Hepatic stellate cell (primary cell): ENCODE measurements at places on chromosomes 16 and 17.

GRCh38 chr17:65483438-65483837, 78.0 kb downstream of the AXIN2 start:
- no peak for DNase-seq

- DNase-seq = peak; percentile 11
Measured at GRCh38 chr16:3401719-3402397, 843 bp downstream of the ZNF174 start.

- no peak for DNase-seq
Measured at GRCh38 chr17:39028690-39029089, 61.5 kb upstream of the FBXO47 start.

DNA sequence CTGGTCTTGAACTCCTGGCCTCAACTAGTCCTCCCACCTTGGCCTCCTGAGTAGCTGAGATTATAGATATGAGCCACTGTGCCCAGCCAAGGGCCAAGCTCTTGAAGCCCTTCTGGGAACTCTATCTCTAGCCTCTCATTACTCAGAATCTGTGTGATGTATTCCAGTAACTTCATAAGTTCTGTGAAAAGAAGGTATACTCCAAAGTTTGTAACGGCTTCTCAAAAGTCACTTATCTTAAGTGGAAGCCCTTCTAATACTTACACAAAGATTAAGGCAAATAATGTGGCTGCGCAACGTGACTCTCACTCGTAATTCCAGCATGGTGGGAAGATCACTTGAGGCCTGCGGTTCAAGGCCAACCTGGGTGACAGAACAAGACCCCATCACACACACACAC, 19.1 kb upstream of the ATP6V0C start:
- no peak for DNase-seq

- no peak for DNase-seq
Measured at GRCh38 chr17:21231533-21231932, 17.6 kb upstream of the TMEM11 start.

- no peak for DNase-seq
Measured at GRCh38 chr16:27852681-27853080, 210.8 kb downstream of the GSG1L start.

GRCh38 chr17:76753061-76753961, 15.4 kb downstream of the MFSD11 start:
- DNase-seq = no peak

- DNase-seq = no peak
Measured at GRCh38 chr17:39835038-39835786, 28.9 kb downstream of the IKZF3 start.

DNA sequence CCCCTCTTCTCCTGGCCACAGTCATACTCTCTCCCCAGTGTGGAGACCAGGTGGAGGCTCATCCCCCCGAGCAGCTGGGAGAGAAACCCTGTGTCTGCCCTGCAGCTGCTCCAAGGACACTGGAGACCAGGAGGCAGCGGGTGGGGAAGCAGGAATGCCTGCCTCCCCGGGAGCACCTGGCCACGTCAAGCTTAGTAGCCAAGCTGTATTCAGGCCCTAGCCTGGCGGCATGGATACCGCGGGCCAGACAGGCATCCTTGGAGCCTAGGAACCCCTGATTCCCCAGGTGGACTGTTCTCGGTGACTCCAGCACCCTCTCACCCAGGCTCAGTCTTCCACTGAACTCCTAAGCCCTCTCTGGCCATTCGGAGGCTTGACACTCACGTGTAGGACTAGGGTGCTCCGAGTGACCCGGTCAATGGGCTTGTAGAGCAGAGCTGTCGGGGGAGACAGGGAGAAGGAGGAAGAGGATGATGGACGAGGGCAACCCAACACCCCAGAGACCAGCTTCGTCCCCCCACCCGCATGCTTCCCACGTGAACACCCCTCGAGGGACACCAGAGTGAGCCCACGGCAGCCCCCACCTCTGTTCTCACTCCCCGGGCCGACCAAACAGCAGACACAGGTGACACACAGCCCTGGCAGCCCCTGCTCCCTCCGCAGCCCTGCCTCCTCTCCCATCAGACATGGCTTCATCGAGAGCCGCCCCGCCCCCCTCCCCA, 76.5 kb downstream of the TIMM22 start:
- no peak for DNase-seq

DNA sequence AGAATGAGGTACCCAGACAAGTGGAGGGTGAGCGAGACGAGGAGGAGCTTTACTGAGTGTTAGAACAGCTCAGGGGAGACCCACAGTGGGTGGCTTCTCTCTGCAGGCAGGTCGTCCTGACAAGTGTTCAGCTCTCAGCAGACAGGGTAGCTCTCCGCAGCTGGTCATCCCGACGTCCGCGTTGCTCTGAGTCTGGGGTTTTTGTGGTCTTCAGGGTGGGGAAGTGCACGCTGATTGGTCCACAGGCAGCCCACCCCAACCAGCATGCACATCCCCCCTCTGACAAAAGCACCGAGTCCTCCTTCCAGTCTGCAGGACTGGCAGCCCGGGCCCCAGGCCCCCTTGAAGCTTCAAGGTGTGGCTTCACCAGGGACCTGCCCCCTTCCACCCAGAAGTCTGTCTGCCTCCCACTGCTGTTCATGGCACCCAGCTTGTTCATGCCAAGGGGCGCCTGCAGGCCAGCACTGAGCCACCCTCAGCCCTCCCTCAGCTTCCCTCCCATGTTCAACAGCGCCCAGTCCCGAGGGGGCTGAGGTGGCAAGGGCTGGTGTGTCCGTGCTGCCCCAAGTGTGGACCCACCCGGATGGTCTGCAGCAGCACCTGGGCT, 19.9 kb upstream of the WDR45B start:
- DNase-seq = no peak

DNA sequence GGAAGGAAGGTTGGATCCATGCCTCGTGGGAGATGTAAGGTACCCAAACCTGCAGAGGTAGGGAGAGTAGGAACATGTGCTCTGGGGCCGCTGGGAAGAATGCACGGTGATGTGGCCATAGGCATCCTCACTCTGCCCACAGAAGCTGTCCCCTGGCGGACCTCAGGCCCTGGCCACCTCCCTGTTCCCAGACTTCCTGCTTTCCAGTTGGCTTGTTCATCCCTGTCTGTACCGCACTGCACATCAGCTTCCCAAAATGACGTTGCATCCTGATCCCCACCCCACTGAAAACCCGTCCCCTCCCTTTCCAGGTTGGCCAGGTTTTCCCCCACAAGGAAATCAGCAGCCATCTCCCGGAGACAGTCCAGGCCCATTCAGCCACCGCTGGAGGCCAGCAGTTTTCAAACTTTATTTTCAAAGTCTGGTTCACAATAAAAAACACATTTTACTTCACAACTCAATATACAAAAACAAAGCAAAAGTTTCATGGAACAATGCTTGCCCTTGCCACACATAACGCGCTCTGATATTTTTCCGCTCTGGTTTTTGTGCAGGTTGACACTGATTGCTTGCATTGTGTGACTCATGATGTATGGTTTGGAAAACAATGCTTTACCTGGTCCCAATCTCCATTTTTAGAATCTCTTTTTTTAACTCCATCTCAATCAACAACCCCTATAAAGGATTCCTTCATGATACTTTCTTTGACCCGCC, 143.0 kb downstream of the GAS7 start:
- DNase-seq = no peak

- no peak for DNase-seq
Measured at GRCh38 chr16:29107299-29107698, 122.4 kb downstream of the LAT start.

- no peak for DNase-seq
Measured at GRCh38 chr17:19574956-19575355, 41.3 kb downstream of the SLC47A1 start.

GRCh38 chr16:57837305-57838125, 35.2 kb upstream of the KIFC3 start:
- DNase-seq = no peak

DNA sequence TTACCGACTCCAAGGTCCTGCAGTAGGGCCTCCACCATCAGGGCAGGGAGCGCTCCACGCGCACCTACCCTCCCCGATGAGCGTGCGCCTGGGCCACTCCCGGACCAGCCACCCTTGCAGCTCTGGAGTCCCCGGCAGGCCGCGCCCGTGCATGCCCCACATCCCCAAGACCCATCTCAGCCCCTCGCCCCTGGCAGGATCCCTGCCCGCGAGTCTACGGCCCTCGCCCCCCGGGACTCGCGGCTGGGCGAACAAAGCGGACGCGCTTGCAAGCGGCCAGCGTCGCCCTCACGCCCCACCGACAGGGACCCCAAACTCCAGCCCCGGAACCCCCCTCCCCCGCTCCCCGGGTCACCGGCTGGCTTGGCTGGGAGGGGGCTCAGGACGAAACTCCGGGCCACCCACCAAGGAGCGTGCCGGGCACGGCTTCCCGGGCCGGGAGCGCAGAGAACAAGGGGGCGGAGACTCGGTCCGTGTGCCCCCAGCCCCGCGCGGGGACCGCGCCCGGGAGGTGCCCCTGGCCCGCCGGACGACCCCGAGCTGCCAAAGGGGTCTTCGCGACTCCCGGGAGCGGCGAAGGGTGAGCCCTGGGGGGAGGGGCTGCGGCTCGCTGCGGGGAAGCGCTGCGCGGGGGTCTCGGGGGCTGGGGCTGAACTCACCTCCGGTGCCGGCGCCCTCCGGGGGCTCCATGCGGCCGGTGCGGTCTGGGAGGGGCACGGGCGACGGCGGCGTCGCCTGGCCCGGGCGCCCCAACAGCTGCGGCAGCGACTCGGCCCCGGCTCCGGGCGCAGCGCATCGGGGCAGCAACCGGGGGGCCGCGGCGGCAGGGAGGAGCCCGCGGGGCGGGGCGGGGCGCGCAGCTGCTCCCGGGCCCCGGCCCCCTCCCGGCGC, at the start of gene DBNDD1:
DBNDD1 (minus strand) TSS at position 805 of the 891 bp plus-strand sequence; CDS start at position 690, 115 bp downstream.
- DNase-seq = no peak

DNA sequence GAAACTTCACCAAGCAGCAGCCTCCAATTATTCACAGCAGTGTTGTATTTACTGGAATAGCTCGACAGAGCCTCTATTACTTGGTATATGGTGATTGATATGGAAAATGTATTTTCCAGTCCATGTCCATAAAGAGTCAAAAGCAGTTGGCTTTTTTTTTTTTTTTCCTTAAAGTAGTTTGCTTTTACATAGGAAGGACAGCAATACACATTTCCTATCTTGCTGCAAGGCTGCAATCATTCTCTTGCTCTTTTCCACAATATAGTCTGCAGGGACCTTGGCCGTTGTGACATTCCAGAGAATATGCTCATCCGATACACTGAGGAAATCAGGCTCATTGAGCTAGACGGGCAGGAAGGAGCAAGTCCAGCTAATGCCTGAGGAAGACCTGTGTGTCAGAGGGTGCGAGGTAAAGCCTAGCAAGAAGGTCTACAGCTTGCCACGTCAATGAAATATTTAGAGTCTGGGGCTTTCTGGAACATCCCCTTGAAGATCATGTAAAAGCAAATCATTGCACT, 131.1 kb downstream of the ENGASE start:
- DNase-seq = no peak

GRCh38 chr17:32315171-32315570, 26.8 kb downstream of the C17orf75 start:
- DNase-seq = no peak

DNA sequence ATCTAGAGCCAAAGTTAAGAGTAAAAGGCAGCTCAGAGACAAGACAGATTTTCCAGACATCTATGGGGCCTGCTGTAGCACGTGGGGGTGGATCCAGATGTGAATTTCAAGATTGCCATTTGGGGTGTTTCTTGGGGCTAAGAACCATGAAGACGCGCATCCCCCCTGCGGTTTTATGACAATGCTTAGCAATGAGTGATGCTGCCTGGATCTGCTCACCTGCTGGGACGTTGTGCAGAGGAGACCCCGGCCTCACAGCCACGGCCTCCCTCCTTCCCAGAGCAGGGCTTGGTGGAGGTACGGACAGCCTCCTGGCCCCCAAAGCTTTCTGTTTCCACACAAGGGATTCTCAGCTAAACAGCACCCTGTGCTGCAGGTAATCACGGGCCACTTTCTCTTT, 151.5 kb upstream of the DYNLRB2 start:
- no peak for DNase-seq

- DNase-seq = no peak
Measured at GRCh38 chr16:81810361-81810760, 31.3 kb downstream of the PLCG2 start.

DNA sequence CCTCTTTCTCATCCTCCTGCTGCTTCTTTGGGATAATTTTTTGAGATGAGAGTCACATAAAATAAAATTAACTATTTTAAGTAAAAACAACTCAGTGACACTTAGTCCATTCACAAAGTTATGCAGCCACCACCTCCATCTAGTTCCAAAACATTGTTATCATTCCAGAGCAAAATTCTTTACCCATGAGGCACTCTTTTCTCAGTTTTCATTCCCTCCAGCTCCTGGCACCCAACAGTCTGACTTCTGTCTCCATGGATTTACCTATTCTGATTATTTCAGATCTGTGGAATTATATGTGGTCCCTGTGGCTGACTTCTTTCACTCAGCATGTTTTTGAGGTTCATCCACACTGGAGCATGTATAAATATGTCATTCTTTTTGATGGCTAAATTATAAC, 239.9 kb upstream of the DYNLRB2 start:
- peak; percentile 46 for DNase-seq

- DNase-seq = no peak
Measured at GRCh38 chr16:77711775-77712174, 10.5 kb upstream of the NUDT7 start.

- DNase-seq = no peak
Measured at GRCh38 chr17:29505836-29506235, 61.0 kb downstream of the ABHD15 start.

DNA sequence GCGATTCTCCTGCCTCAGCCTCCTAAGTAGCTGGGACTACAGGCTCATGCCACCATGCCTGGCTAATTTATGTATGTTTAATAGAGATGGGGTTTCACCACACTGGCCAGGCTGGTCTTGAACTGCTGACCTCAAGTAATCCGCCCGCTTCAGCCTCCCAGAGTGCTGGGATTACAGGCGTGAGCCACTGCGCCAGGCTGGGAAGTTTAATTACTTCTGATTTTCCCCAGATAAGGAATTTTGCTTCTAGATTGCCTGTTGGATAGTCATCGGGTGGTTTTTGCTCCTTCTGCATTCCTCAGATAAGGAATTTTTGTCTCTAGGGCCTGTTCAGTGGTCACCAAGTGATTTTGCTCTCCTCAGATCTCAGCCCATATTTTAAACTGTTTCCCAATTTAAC, 112.5 kb downstream of the MAP2K4 start:
- no peak for DNase-seq

- no peak for DNase-seq
Measured at GRCh38 chr17:36923814-36924221, 13.5 kb upstream of the LHX1 start.

DNA sequence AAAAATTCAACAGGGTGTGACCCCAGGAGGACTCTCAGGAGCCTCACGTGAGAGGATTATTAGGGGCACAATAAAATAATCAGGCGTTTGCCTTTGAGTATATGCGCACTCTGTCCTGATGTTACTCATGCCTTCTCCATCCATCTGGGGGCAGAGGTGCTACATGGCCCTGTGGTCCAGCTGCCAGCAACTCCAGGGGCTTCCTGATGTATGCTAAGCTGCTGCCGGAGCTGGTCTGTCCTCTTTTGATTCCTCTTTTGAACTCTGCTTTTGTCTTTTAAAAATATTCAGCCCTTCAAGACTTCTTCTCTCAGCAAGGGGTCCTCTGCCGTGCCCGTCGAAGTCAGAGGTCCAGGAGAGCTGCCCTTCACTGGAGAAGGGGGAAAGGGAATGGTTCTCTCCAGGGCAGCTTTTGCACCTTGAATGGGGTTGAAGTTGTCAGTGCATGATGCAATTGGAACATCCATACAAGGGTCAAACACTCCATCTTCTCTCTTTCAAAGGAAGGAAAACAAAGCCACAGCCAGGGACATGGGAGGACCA, 431.4 kb downstream of the SHISA9 start:
- DNase-seq = no peak

GRCh38 chr16:66494916-66495315, 55.0 kb downstream of the TK2 start:
- DNase-seq = no peak

- DNase-seq = no peak
Measured at GRCh38 chr16:85350146-85350728, 238.0 kb upstream of the CIBAR2 start.
